Fibroblast of lung (primary cell): ENCODE measurements at places on chromosomes 3 and 15. TPM values are rescaled to one million over a fixed set of nuclear protein-coding genes. Genes with fewer than 3 reads are reported as not detected.

UROC1 gene
- total RNA-seq, result not detected in 2 replicates

DNA sequence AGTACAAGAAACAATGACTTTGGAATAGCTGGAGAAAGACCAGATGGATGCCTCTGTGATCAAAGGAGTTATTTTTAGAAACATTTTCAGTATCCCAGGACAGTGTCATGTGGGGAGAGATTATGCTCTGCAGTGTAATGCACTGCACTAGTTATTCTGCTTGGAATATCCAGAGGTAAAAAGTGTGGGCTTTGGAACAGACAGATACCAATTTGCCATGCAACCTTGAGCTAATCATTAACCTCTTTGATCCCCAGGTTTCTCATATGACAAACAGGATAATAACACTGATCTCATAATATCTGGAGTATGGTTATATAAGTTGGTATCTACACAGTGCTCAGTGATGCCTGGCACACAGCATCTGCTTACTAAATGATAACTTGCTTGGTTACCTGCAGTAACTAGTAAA lies 12.2 kb upstream of the SLC7A14 start:
- no peaks in the 10 kb centered on the region for H3K4me1 ChIP-seq
- no peaks in the 10 kb centered on the region for H3K36me3 ChIP-seq
- H3K27ac ChIP-seq, result no peak overlapping the region
- no peaks in the 10 kb centered on the region for H3K27me3 ChIP-seq
- no peak overlapping the region for H3K4me3 ChIP-seq

NPAP1 gene
- total RNA-seq, result not detected in 2 replicates

GRCh38 chr3:30550246-30550645 lies 56.2 kb upstream of the TGFBR2 start:
- no peak overlapping the region for H3K27ac ChIP-seq
- H3K27me3 ChIP-seq, result no peaks in the 10 kb centered on the region
- no peaks in the 10 kb centered on the region for H3K4me1 ChIP-seq
- no peaks in the 10 kb centered on the region for H3K36me3 ChIP-seq

CCNB2 gene
- 1.5 and 19.3 TPM in 2 replicates for total RNA-seq

HHATL gene
- not detected in 2 replicates for total RNA-seq
